ENCODE measurements at places on chromosomes 12 and 14. TPM values are rescaled to one million over a fixed set of nuclear protein-coding genes. Genes with fewer than 3 reads are reported as not detected.

The FOXA1 gene
- total RNA-seq = 1.4 TPM

GRCh38 chr14:49159081-49159480 lies 427.1 kb downstream of the RPS29 start:
- no peak for DNase-seq

The KCNH3 gene
- 5.4 TPM for total RNA-seq

- no peak for DNase-seq
These were observed 18.9 kb downstream of the VSX2 start for GRCh38 chr14:74257941-74258763.

- DNase-seq = peak; percentile 82
These were observed 986.4 kb downstream of the AACS start for GRCh38 chr12:126051611-126052107.

- DNase-seq = no peak
These were observed 48.8 kb downstream of the LTBP2 start for GRCh38 chr14:74563233-74563585.

DNA sequence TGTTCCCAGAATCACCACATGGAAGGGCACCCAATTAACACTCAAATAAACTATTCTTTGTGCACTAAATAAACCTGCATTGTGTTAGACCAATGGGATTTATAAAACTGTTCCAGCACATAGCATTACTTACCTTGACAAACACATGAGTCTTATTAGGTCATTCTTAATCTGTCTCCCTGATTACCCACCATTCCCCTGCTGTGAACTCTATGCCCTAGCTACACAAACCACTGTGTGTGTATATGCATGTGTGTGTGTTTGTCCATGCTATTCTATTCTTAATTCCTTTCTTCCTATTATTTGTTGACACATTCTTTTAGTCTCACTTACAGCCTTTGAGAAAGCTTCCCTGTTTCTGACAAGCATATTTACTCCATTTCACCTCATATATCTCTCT lies 303.6 kb upstream of the GARIN6 start:
- no peak for DNase-seq

DNA sequence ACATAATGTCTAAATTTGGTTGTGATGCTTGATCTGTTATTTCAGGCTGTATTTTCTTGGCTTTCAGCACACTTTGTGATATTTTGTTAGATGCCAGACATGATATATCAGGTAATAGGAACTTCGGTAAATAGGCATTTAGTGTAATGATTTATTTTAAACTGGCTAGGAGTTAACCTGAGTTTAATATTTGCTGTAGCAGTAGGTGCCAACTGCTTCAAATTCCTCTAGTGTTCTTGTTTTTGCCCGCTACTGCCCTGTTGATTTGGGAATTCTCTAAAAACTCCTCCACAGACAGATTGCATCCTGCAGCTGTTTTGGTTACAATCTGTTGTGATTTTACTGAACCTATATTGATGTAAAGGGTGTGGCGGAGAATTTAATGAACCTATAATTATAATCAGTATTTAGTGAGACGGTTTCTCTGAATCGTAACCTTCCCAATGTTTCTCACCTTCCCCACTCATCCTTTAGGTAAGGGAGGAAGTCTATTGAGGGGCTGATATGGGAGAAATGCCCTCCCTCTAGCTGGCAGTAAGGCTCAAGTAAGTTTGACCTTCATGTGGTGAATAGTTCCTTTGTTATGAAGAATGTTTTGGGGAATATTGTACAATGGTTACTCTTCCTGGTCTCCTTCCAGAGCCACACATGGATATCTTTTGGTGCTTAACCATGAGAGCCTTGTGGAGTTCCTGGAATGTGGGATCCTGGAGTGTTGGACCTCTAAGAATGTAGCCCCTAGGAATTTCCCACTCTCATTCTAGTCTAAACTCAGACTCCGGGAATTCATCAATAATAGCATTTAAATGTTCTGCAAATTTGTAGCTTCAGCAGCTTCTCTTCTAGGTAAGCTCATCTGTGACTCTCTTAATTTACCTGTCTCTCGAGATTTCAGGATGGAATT lies 634.1 kb downstream of the FSCB start:
- no peak for DNase-seq

DNA sequence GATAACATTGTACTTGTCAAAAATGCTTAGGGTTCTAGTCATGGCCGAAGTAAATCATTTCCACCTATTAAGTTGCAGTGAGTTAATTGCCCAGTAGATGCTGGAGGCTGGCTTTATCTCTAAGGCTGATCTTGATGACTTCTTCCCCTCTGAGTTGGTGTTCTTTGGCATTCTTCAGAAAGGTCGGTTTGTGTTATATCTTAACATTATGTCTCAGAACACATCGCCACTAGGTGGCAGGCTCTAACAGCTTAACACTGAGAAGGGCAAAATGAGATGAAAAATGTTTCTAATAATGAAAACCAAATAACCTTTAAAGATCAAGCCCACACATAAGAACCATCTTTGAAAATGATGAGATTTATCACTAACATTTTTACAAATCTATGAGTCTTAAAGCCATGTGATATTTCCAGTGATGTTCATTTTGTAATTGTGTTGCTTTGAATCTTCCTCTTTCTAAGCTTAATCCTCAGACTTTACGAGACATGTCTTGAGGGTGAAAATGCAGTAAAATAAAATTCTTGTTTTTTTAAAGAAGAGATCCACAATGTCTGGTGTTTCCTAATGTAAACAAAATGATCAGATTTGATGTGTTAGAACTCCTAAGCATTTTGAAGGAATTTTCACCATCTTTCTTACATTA lies 28.6 kb downstream of the SUDS3 start:
- peak; percentile 53 for DNase-seq

The SLC2A3 gene
- 16.3 TPM for total RNA-seq

GRCh38 chr12:12800406-12801180 lies 12.6 kb upstream of the DDX47 start:
- DNase-seq = no peak

DNA sequence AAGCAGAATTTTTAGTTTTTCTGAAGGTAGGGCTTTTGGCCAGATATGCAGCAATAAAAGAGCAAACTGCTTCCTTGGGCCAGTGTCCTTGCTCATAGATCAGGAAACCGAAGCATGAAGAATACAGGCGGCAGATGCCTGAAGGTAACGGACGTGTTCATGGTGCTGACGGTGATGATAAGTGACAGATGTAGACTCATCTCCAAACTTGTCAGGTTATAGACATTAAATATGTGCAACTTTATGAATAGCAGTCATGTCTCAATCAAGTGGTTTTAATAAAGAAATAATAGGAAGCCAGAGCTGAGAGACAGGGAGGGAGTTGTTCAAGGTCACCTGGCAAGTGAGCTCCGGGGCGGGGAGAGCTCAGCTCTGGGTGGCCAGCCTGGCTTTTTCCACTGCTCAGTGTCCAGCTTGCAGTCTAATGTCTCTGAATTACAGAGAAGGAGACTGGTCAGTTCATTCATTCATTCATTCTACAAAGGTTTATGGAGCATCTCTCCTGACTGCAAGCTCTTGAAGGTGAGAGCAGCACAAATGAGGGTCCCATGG lies 1.0 kb downstream of the SERPINA5 start:
- no peak for DNase-seq

- DNase-seq = no peak
These were observed 12.6 kb downstream of the DHRS1 start for GRCh38 chr14:24286996-24287395.

- peak; percentile 48 for DNase-seq
These were observed 53.3 kb upstream of the CERS5 start for GRCh38 chr12:50220363-50220995.

DNA sequence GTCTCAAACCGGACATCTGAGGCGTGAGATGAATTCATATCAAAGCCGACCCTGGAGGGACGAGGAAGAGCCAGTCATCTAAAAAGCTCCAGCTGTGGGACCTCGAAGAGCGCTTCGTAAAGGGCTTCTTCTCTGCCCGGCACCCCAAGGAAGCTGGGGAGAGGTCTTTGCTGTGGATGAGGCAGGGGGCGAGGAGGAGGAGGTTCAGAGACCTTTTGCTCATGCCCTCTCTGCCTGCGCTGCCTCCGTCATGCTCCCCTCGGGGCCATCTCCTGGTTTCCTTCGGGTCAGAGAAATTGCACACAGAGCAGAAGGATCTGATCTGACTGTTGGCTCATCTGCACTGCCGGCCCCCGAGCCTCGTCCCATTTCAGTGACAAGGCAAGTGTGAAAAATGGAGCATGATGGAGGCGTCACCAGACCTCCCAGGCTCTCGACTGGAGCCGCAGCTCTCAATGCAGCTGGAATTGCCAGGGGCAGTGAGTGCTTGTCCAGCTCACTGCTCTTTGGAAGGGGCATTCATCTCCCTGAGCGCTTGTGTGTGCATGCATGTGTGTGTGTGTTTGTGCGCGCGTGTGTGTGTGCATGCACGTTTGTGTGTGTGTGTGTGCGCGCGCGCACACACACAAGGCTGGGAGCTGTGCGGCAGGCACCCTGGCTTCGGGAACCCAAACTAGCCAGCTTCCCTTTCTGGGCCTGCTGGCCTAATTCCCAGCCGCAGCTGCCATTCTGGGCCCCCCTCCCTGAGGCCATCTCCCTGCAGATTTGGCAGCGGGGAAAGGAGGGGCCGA lies 9.2 kb downstream of the CABP1 start:
- no peak for DNase-seq

- no peak for DNase-seq
These were observed 274.8 kb downstream of the SLC15A4 start for GRCh38 chr12:128548949-128549348.

DNA sequence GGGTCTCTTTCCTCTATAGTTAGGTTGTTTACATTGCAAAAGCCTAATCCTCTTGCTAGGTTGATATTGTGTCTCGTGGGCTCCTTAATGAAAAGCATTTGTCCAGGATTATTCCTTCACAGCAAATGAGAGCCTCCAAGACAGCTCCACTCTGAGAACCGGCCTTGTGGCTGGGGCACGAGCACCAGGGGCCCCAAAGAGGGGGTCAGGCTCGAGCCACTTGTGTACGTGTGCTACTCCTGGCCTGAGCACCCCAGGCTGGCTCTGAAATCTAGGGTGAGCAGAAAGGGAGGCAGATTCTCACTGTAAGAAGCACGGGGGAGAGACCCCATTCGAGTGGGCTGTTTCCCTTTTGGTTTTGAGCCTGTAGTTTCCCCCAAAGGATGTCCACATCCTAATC lies 45.0 kb upstream of the FZD10 start:
- DNase-seq = no peak

- DNase-seq = peak; percentile 89
These were observed 26.0 kb downstream of the PPFIBP1 start for GRCh38 chr12:27549801-27550652.

The TRHDE gene
- 0.05 TPM for total RNA-seq

DNA sequence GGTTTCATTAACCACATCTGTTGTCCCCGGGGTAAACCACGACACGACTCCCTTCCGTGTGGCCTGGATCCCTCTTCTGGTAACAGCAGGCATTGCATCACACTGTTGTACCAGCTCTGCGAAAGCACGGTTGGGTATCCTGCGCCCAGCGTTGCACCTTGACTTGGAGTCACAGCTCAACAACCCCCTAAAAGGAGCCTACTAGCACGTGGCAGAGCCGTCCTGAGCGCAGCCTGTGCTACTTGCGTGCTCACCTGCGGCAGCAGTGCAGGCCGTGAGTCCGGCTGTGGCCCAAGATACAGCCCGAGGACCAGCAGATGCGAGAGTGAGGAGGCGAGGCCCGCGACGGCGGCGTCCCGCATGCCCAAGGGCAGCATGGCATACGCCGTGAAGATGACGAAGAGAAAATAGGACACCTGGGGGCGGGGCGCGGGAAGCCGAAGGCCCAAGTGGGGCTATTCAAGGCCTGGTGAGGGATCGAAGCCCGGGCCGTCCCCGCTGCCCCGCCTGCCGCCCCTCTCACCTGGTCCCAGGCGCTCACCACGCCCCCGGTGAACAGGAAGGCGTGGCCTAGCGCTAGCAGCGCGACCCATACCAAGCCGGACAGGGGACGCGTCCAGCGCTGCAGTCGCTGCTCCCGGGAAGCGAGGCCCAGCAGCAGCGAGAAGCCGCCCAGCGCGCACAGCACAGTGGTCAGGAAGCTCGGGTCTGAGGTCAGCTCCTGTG lies 2.4 kb downstream of the ADCY4 start:
- no peak for DNase-seq

DNA sequence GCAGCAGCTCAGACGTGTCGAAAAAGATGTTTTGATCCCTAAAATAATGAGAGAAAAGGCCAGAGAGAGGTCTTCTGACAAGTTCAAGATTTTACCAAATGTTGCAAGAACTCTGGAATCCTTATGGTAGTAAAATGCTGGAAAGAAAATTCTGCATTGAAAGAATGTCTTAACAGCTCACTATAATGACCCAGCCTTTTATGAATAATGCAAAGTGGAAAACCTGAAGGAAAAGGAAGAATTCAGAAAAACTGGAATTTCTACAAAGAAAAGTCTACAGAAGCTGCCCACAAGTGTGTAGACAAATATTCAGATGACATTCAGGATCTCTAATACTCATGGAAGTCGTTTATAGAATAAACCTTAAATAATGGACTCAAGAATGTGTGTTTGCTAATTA lies 1.8 kb upstream of the CCDC88C start:
- DNase-seq = no peak

The POTEM gene
- not detected for total RNA-seq

The AHNAK2 gene
- 162 TPM for total RNA-seq

GRCh38 chr14:33413381-33413780 lies 474.7 kb downstream of the NPAS3 start:
- DNase-seq = no peak

DNA sequence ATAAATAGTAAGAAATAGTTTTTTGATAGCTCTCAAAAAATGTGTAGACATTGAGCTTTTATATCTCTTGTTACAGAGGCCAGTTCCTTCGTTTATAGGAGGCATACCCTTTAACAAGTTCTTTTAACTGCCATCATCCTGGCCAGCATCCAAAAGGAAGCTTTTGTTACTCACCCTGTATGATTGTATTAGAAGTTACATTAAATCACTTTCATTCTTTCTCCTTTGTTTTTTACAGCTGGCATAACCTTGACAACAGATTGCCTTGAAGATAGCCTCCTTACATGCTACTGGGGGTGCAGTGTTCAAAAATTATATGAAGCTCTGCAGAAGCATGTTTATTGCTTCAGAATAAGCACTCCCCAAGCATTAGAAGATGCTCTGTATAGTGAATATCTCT lies 20.1 kb downstream of the CGRRF1 start:
- peak; percentile 18 for DNase-seq

The SAMD15 gene
- 1.9 TPM for total RNA-seq

GRCh38 chr12:127284021-127284420 lies 982.9 kb upstream of the TMEM132C start:
- no peak for DNase-seq

The GNB3 gene
- 0.19 TPM for total RNA-seq

DNA sequence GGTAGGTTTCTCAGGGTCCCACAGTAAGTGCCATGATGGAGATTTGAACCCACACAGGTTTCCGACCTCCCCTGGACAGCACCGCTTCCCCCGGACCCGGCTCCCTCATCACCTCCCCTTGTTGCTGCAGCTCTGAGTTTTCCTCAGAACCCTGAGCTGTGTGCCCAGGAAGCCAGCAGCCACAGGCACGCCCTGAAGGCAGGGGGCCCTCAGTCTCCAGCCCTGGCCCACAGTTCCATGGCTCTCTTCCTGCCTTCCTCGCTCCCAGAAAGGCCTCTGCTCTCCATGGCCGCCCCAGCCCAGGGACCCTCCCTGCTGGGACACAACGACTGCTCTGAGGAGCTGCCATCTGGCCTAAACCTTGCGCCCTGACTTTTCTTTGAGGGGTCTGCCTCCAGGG lies 35.8 kb upstream of the PRIMA1 start:
- DNase-seq = no peak

- no peak for DNase-seq
These were observed 141.5 kb downstream of the KIF21A start for GRCh38 chr12:39301422-39301821.

All from A172 (cell line).